Peyer's patch (tissue), 4 donors: ENCODE measurements at places on chromosomes 13 and 19. TPM values are rescaled to one million over a fixed set of nuclear protein-coding genes. Genes with fewer than 3 reads are reported as not detected.

DNA sequence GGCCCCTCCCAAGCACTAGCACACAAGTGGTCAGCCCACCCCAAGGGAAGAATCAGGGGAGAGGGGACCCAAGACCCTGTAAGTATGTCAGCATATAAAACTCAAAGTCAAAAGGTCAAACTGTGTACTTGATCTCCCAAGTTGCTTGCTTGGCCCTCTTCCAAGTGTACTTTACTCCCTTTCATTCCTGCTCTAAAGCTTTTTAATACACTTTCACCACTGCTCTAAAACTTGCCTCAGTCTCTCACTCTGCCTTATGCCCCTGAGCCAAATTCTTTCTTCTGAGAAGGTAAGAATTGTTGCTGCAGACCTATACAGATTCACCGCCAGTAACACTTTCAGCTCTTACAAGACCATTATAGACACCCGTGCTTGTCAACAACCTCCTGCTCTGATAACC is 15.1 kb upstream of the RNASEH2B start:
- no peak for DNase-seq
- H3K27ac ChIP-seq: no peak overlapping the region
- no peak overlapping the region for H3K4me3 ChIP-seq
- H3K27me3 ChIP-seq: no peaks in the 10 kb centered on the region
- no peaks in the 10 kb centered on the region for H3K4me1 ChIP-seq

GRCh38 chr13:51811046-51811445 is 7.1 kb upstream of the DHRS12 start:
- H3K36me3 ChIP-seq: no peaks in the 10 kb centered on the region
- H3K27me3 ChIP-seq: no peaks in the 10 kb centered on the region
- H3K4me1 ChIP-seq: no peaks in the 10 kb centered on the region

DNA sequence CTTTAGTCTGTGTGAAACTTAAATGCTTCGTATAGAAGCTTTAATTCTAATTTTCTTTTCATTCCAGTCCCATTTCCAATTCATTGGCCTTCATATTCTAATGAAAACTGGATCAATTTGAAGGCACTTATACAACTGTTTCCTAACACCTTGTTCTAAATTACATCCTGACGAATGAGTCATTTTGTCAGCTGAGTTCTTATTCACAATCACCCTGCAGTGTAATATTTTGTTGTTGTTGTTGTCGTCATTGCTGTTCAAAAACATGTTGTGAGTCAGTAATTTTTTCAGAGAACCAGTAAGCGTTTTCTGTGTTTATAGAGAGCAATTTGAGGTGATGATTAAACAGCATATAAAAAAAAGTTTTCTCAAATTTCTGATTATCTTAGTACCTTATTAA is 290.0 kb downstream of the PCDH9 start:
- no peaks in the 10 kb centered on the region for H3K27me3 ChIP-seq
- H3K4me1 ChIP-seq: no peaks in the 10 kb centered on the region
- H3K36me3 ChIP-seq: no peaks in the 10 kb centered on the region
- H3K4me3 ChIP-seq: no peak overlapping the region
- DNase-seq: no peak

- no peaks in the 10 kb centered on the region for H3K4me1 ChIP-seq
- no peaks in the 10 kb centered on the region for H3K36me3 ChIP-seq
- H3K4me3 ChIP-seq: no peak overlapping the region
- H3K27ac ChIP-seq: no peak overlapping the region
- H3K27me3 ChIP-seq: no peaks in the 10 kb centered on the region
These were observed 97.5 kb downstream of the RGCC start for GRCh38 chr13:41554626-41555386.

GRCh38 chr13:46158983-46159382 is 23.0 kb downstream of the LCP1 start:
- peaks cover 8% of the 10 kb centered on the region for H3K36me3 ChIP-seq
- no peak overlapping the region for H3K27ac ChIP-seq

GRCh38 chr19:489418-490196 is 6.7 kb upstream of the MADCAM1 start:
- peak overlapping the region; percentile 95 for H3K4me3 ChIP-seq
- H3K27ac ChIP-seq: peak overlapping the region; percentile 91
- DNase-seq: no peak
- no peaks in the 10 kb centered on the region for H3K4me1 ChIP-seq

GRCh38 chr19:38389101-38389925 is 816 bp downstream of the SPRED3 start:
- peak overlapping the region; percentile 56 for H3K4me3 ChIP-seq
- no peak overlapping the region for H3K27ac ChIP-seq
- no peak for DNase-seq
- peaks cover 6% of the 10 kb centered on the region for H3K36me3 ChIP-seq
- H3K27me3 ChIP-seq: no peaks in the 10 kb centered on the region

DNA sequence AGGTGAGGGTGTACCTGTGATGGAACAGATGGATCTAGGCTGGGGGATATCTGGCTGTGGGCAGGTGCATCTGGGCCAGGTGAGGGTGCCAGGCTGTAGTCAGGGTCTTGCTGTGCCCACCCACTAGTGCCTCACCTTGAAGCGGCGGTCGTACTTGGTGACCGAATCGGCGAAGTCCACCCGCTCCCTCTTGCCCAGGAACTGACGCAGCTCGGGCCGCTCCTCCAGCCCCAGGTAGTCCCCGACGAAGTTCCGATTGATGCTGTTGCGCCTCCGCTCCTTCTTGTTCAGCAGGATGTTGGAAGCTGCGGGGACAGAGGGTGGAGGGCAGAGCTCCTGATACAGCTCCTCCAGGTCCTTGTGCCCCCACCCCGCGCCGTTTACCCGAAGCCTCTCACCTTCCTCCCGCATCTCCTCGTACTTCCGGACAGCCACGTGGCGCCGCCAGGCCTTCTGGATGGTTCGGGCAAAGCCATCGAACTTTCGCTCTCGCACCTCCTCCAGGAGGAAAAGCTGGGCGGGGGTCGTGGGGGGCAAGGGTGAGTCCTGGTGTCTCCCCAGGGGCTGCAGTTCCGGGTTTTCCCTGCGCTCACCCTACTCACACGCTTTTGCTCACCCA is 16.2 kb upstream of the ZNF414 start:
- H3K27ac ChIP-seq: no peak overlapping the region
- H3K4me3 ChIP-seq: no peak overlapping the region
- H3K27me3 ChIP-seq: no peaks in the 10 kb centered on the region

DNA sequence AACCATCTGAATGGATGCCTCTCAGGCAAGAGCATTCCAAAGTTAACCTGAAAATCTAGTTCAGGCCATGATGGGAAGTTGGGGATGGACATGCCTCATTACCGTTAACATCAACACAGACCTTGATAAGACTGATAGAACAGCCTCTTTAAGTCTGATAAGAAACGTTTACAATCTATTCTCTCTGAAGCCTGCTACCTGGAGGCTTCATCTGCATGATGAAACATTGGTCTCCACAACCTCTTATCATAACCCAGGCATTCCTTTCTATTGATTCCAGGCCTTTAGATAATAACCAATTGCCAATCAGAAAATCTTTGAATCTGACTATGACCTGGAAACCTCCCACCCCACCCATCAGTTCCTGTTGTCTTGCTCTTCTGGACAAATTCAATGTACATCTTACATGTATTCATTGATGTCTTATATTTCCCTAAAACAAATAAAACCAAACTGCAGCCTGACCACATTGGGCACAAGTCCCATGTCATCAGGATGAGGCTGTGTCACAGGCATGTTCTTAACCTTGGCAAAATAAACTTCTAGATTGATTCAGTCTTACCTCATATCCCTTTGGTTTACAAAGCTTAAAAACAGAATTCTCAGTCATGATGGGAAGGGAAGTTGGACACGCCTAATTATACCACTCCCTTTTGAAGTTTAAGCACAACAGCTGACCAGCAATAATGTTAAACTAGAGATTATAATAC is 843.8 kb upstream of the SPRY2 start:
- H3K27me3 ChIP-seq: no peaks in the 10 kb centered on the region
- no peaks in the 10 kb centered on the region for H3K4me1 ChIP-seq
- no peak overlapping the region for H3K27ac ChIP-seq

DNA sequence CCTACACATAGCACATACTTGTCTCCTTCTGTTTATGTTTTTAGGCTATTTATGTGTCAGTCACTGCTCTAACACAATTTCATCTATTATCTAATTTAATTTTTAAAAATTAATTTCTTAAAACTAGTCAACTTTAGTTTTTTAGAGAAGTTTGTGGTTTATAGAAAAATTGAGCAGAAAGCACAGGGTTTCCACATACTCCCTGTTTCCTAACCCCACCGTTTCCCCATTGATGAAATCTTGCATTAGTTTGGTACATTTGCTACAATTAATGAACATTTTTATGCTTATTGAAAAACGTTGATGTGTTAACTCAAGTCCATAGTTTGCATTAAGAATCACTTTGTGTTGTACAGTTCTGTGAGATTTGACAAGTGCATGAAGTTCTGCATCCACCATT is 53.5 kb downstream of the TNFSF13B start:
- no peaks in the 10 kb centered on the region for H3K27me3 ChIP-seq
- H3K4me1 ChIP-seq: no peaks in the 10 kb centered on the region
- H3K27ac ChIP-seq: no peak overlapping the region

GRCh38 chr13:114032126-114032799 is 58.4 kb upstream of the C13orf46 start:
- H3K27ac ChIP-seq: no peak overlapping the region
- DNase-seq: no peak
- H3K4me3 ChIP-seq: no peak overlapping the region
- H3K4me1 ChIP-seq: peaks cover 24% of the 10 kb centered on the region
- no peaks in the 10 kb centered on the region for H3K36me3 ChIP-seq

GRCh38 chr13:29362849-29363604 is 232.5 kb downstream of the SLC7A1 start:
- H3K4me1 ChIP-seq: no peaks in the 10 kb centered on the region
- H3K36me3 ChIP-seq: no peaks in the 10 kb centered on the region
- H3K27me3 ChIP-seq: no peaks in the 10 kb centered on the region
- no peak overlapping the region for H3K4me3 ChIP-seq
- peak; percentile 52 for DNase-seq

- peak overlapping the region; percentile 51 for H3K27ac ChIP-seq
- H3K36me3 ChIP-seq: no peaks in the 10 kb centered on the region
- H3K4me3 ChIP-seq: peak overlapping the region; percentile 46
- DNase-seq: peak; percentile 50
These were observed 736 bp downstream of the SMAD9 start for GRCh38 chr13:36919171-36919832.

FGF22 gene
- not detected for total RNA-seq

TMEM150B gene
- 26.4 TPM for total RNA-seq

NALCN gene
- not detected for total RNA-seq

SYCN gene
- not detected for total RNA-seq

HIF3A gene
- total RNA-seq: 115 TPM

PRODH2 gene
- not detected for total RNA-seq

FPR3 gene
- 3.3 TPM for total RNA-seq

BLOC1S3 gene
- total RNA-seq: 6.6 TPM

KLK8 gene
- total RNA-seq: not detected

CTXN1 gene
- total RNA-seq: 2.5 TPM

MYO16 gene
- total RNA-seq: 0.53 TPM

GZMM gene
- total RNA-seq: 4.0 TPM

THSD8 gene
- not detected for total RNA-seq
